ENCODE measurements at places on chromosomes 2 and 18.

- no peak for DNase-seq
Observed at GRCh38 chr2:30272761-30273573, 41.6 kb downstream of the LBH start.

DNA sequence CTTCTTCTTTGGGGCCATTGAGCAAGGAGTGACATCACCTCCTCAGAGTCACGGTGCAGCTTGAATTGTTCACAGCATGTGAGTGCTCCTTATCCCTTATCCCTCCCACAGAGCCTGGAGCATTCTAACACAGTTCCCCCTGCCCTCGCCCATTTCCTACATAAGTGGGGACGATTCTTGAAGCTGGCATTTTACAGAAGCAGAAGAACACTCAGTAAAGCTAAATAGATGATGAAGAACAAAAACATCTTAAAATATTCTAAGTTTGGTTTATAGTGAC is 135.8 kb upstream of the APCDD1 start:
- no peak for DNase-seq

GRCh38 chr2:152651834-152652233 is 65.4 kb downstream of the PRPF40A start:
- DNase-seq, result no peak

DNA sequence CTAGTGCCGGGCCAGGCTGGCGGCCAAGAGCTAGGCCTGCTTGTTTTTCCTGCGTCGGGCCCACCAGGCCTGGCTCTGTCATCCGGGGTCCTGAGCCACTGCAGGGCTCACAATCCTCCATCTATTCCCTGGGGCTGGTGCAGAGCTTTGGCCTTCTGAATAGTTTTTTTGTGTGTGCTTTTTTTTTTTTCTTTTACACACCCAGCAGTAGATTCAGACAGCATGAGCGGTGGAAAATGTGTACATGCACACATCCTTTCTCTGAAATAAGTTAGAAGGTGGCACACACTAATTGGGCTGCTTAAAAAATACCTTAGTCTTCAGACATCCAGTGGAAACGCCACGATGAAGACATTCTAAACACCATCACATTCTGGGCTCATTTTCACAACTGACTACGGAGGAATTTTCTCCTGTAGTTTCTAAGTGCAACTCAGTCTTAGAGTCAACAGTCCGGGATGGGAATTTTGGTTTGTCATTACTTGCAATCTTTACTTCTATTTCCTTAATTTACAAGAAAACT is 6.1 kb downstream of the ZFP36L2 start:
- DNase-seq, result no peak

DNA sequence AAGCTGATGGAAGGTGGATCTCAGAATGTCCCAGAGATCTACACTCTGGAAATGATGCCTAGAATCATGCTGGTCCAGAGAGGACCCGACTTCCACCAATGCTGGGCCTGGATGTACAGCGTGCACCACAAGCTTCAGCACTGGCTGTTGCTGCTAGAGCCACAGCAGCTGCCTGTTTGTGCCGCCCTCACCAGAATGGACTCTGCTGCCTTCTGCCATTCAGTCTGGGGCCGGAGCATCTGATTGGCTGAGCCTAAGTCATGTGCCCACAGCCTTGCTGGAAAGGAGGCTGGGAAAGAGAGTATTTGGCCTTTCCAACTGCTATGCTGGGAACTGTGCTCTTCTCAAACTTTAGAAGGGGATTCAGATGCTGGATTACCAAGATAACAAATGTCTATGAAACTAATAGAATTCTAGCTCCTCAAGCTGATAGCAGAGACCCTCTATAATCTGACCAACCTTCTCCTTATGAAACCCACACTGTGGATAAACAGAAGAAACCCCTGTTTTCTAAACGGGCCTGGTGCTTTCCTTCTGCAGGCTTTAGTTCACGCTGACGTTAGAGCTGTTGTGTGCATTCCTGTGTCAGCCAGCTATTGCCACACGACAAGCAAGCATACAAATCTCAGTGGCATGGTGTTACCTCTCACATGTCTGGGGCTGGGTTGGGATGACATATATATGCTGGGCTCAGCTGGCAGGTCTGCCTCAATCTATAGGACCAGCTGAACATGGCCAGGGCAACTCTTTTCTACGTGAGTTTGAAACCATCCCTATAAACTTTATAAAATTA is 4.1 kb upstream of the LOXHD1 start:
- DNase-seq, result peak; percentile 91

- no peak for DNase-seq
Observed at GRCh38 chr18:26181343-26181826, 44.9 kb upstream of the TAF4B start.

DNA sequence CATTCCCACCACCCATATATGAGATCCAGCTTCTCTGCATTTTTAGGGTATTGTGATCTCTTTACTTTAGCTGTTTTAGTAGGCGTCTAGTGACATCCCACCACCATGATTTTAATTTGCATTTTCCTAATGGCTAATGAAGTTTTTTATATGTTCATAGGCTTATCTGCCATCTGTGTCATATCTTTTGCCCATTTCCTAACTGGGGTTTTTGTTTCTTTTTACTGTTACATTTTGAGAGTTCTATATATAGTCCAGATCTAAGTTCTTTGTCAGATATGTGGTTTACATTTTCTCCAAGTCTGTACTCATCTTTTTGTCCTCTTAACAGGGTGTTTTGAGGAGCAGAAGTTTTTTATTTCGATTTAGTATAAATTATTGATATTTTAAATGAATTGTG is 39.6 kb downstream of the PTPN2 start:
- DNase-seq, result no peak

DNA sequence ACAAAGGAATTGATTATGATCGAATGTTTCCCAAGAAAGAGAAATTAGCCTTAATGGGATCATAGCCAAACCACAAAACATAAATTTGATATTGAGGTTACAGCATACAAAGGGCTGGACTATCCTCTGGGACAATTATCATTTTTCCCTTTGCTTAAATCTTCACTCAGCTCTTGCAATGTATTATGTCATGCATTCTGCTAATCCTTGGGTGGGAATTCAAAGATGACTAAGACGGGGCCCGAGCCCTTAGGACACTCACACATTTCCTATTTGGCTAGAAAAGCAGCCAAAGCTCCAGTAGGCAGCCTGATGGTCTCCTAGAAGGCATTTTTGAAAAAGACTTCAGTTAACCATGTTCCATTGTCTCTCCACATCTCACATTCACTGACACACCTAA is 17.2 kb upstream of the NMI start:
- DNase-seq, result no peak

DNA sequence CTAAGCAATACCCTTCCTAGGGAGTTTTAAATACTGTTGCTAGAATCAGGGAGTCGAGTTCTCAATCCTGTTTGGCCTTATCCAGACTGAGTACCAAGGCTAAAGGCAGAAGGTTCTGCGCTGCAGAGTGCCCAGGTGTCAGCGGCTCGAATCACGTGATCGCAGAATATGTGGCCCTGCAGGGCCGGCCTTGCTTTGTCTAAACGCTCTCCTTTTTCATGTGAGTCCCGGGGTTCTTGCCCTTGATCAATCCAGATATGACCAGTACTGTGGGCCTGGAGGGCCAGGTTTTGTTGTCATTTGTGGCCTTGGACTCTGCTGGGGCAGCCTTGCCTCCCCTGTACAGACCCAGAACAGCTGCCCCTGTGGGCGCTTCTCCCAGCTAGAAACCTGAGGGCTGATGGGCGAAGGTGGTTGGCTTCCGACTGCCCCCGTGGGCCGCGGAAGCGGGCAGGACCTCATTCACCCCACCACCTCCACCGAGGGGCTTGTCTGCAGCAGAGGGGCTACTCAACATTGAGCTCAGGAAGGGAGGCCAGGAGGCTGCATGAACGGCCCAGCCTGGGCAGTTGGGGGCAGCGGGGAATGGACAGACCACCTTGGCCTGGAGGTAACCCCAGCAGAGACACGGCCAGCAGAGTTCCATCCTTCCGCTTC is 225.0 kb downstream of the ALPK2 start:
- DNase-seq, result no peak

DNA sequence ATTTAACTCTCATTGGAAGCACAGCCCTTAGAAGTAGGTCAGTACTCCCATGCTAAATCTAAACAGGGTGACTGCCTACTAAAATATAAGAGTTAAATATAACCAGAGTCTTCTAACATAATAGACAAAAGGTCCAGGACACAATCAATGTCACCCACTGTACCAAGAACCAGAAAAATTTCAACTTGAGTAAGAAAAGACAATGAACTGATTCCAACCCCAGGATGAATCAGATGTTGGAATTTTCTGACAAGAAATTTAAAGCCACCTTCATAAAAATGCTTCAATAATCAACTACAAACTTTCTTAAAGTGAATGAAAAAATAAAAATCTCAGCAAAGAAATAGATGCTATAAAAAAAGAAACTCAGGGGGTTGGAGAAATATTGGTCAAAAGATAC is 71.3 kb upstream of the NPAS2 start:
- DNase-seq, result no peak

DNA sequence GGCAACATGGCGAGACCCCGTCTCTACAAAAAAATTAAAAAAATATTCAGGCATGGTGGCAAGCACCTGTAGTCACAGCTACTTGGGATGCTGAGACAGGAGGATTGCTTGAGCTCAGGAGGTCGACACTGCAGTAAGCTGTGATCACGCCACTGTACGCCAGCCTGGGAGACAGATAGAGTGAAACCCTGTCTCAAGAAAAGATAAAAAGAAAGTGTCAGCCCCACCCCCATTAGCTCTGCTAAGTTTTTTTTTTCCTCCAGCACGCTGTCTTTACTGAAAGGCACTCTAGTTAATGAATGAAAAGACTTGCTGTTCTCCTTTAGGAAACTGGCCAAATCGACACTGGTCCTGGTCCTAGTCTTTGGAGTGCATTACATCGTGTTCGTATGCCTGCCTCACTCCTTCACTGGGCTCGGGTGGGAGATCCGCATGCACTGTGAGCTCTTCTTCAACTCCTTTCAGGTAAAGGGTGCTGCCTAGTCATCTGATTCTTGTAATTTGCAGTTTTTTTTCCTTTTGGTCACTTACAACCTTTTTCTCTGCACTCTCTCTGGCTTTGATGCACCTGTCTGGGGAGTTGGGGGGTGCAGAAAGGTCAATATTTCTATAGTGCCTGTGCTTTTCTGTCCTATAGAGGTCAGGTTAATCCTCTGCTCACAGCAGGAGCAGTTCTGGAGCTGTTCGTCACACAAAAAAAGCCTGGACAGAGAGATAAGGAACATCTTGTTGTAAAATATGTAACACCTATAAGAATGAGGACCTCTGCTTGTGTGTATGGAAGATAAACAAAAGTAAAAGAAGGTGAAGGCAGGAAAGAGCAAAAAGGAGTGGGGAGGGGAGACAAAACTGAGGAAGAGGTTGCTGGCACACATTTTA is 82.3 kb downstream of the PTH2R start:
- DNase-seq, result no peak

GRCh38 chr2:60260639-60261296 is 292.7 kb downstream of the BCL11A start:
- no peak for DNase-seq

DNA sequence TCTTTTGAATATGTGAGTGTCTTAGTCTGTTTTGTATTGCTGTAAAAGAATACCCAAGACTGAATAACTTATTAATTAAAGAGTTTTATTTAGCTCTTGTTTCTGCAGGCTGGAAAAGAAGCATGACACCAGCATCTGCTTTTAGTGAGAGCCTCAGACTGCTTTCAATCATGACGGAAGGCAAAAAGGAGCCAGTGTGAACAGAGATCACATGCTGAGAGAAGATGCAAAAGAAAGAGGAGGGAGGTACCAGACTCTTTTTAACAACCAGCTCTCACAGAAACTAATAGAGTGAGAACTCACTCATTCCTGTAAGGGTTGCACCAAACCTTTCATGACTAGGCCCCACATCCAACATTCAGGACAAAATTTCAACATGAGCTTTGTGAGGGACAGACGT is 101.6 kb upstream of the HNMT start:
- DNase-seq, result no peak

- DNase-seq, result no peak
Observed at GRCh38 chr18:31303771-31304170, 14.2 kb upstream of the DSG1 start.

DNA sequence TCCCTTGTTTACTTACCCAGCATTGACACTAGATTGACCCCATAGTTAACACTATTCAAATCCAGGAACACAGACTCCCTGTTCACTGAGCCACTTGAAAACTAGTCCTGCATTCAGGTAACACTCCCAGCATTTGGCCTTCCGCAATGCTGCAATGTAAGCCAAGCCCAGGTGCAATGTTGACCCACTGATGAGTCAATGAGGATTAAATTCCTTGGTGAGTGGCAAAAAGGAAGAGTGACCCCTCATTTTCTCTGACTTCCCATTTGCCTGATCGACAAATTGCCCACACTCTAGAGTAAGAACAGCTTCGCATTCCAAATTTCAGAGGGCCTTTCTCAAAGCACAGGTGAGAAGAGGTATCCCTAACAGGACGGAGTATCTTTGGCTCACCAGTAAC is 251.9 kb downstream of the FBXO15 start:
- no peak for DNase-seq

GRCh38 chr2:68235090-68235489 is 17.2 kb downstream of the PPP3R1 start:
- no peak for DNase-seq

- DNase-seq, result no peak
Observed at GRCh38 chr2:9085353-9085752, 81.9 kb upstream of the MBOAT2 start.

- DNase-seq, result no peak
Observed at GRCh38 chr2:128178650-128179460, 87.9 kb downstream of the UGGT1 start.

- no peak for DNase-seq
Observed at GRCh38 chr2:136015699-136016098, 30.3 kb upstream of the DARS1 start.

GRCh38 chr2:170467568-170468422 is 247.3 kb upstream of the SP5 start:
- DNase-seq, result no peak

- DNase-seq, result no peak
Observed at GRCh38 chr2:30590407-30590806, 143.4 kb downstream of the LCLAT1 start.

- no peak for DNase-seq
Observed at GRCh38 chr18:54958704-54959625, at the start of gene CCDC68. TSS of gene CCDC68 (minus strand) at chr18:54959461. CDS start at chr18:54942791, 16,670 bp downstream.

- DNase-seq, result no peak
Observed at GRCh38 chr2:62099523-62100175, 96.3 kb upstream of the B3GNT2 start.

- DNase-seq, result no peak
Observed at GRCh38 chr2:16475586-16475985, 190.0 kb downstream of the CYRIA start.

GRCh38 chr2:103430191-103430590 is 668.4 kb downstream of the TMEM182 start:
- DNase-seq, result no peak

DNA sequence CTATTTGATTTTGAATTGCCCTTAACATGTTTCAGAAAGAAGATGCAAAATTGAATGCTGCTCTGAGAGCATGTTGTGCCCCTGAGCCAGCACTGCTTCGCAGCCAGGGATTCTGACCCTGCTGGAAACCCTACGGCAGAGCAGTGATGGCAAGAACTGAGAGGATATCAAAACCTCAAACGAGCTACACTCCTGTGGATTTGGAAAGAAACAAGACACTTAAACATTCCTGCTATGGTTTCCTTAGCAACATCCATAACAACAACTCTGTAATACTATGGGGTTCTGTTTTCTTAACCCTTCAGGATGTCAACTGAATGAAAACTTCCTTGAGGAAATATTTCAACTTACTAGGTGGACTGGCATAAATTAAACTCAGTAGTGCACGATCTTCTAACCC is 649.1 kb downstream of the NYAP2 start:
- DNase-seq, result no peak

Data from amygdala (tissue), 56 donors.